GM10248 (cell line): ENCODE measurements at places on chromosomes 16 and 17.
A peak's percentile ranks its signal among the peaks of the same experiment; 100 is the strongest.

DNA sequence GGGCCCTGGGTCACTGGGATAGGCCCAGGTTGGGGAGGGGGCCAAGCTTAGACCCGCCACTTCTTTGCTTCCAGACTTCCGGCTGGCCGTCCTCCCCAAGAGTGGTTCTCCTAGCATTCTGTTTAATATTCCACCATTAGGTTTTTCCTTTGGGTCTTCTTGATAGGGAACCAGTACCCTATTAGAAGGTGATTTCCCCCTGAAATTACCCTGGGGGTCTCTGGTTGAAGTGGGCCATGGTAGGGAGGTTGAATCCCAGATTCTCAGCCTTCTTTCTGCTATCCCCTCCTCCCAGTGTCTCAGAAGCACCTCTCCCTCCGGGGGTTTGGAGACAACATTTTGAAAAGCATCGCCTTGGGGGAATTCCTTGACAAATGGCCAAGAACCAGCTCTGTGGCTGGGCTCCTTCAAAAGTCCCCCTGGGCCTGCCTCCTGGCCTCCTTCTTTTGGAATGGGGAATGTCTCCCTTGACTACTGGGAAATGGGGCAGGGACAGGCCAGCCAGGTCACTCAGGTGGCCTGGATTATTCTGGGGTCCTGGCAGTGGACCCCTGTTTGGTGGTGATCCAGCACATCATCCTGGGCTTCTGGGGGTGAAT is 5.7 kb downstream of the LASP1 start:
- DNase-seq = no peak

- peak; percentile 99 for DNase-seq
Observed at GRCh38 chr17:16568541-16569357, at the start of gene ZNF287. ZNF287 (minus strand) TSS chr17:16569204; CDS start chr17:16567731, 1,473 bp downstream.

- no peak for DNase-seq
Observed at GRCh38 chr17:10130677-10131076, 67.7 kb downstream of the GAS7 start.

DNA sequence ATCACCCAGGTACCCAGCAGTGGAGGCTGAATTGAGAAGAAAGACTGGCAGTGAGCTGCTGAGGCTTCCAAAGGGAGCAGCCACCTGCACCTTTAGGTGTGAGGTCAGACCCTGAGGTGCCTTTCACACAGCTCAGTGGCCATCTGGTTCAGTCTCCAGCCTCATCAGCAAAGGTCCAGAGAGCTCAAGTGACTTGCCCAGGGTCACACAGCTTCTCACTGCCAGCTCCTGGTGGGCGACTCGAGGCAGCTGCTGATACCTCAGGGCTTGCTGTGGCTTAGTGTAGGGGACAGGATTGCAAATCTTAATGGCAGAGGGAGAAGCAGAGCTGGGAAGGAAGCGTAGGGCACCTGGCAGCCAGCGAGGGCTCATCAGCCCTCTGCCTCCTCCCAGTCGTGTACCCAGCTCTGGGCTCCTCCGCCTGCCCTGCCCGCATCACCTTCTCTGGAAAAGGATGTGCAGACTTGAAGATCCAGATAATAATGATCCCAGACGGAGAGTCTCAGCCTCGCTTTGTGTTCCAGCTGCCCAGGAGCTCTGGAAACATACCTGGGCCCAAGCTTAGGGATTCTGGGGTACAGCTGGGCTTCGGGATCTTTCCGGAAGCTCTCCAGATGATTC is 165.3 kb upstream of the GSE1 start:
- DNase-seq = no peak

- DNase-seq = no peak
Observed at GRCh38 chr17:4719684-4720221, 9.3 kb downstream of the ARRB2 start.

DNA sequence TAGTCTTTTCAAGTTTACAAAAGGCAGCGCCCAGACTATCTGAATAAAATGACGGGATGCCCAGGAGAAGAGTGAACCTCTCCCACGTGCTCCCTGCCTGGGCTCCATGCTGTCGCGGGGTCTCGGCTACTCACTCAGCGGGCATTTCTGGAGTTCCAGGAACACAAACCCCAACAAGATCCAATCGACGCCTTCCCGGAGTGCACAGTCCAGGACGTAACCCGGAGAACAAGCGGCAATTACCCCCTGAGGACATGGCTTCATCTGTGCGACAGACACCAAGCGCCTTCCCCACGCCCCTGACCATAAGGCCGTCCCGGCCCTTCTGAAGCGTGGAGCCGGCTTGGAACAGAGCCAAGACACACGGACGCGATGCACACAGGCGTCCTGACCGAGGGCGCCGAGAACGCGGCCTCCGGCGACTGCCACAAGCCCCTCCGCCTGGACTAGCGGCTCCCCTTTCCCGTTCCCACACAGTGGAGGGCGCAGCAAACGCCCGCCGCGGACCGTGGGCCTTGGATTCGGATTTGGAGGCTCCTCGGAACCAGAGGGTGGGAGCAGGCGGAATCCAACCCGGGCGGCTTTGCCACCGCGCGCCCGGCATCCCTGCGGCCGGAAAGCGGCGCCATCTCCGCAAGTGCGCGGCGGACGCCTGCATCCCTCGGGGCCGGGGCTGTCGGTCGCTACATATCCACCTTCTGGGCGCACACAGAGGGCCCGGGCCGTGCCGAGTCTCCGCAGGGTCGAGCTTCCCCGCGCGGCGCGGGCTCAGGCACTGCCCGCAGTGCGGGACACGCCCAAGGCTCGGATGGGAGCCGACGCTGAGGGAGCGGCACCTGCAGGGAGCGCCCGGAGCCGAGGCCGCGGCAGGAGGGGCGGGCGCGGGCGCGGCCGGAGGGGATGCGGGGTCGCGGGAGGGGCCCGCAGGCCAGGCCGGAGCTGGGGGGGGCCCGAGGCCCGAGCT is 725 bp downstream of the ABCA3 start:
- DNase-seq = peak; percentile 63

DNA sequence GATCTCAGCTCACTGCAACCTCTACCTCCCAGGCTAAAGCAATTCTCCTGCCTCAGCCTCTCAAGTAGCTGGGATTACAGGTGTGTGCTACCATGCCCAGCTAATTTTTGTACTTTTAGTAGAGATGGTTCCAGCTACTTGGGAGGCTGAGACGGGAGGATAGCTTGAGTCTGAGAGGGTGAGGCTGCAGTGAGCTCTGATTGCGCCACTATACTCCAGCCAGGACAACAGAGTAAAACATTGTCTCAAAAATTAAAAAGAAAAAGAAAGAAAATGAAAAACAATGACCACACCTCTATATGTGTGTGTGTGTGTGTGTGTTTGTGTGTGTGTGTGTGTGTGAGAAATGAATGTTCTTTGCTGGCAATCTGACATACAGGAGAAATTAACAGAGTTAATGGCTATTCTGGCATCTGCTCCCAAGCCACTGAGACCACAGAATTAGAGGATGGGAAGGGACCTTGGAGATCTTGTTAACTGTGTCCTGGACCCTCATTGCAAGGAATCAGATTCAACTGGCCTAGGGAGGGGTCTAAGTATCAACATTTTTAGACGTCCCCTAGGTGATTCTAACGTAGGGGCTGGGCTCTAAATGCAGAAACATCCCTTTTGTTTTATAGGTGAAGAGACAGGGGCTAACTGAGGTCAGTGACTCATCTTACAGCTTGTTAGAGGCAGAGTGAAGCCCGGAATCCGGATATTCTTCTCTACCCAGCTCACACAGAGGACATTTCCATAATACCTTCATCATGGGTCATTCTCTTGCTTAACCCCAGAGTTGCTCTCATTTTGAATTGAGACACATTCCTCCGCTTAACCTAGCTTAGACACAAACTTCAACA is 16.4 kb upstream of the MARCHF10 start:
- no peak for DNase-seq

DNA sequence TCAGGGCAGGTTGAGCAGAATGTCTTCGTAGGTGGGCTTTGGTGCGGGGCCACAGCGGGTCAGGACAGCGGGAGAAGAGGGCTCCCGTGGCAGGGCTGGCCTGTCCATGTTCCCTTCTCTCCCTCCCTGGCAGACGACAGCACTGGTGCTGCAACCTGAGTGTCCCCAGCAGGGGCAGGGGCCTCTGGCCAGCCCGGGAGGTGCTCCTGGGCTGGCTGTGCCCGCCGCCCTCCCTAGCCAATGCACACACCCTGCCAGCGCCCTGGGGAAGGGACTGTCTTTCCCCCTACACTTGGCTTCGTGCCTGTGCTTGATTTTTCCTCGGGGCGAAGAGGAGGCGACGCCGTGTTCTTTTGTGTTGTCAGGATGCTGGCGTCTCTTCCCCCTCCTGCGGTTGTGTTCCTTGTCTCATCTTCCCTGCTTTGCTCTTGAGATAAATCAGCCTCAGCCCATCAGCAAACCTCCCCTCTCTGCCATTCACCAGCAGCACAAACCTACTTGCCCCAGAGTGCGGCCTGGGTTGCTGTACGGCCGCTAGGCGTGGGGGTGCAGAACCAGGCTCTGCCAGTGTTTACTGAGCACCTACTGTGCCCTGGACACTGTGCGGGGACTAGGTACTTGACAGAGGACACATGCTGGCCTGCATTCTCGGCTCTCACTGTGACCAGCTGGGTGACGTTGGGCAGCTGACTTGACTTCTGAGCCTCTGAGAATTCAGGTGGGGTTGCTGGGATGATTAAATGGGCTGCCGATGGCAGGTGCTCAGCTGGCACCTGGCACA is 237.3 kb upstream of the CIBAR2 start:
- no peak for DNase-seq

GRCh38 chr17:41354536-41354935 is 3.9 kb upstream of the KRT33A start:
- no peak for DNase-seq

DNA sequence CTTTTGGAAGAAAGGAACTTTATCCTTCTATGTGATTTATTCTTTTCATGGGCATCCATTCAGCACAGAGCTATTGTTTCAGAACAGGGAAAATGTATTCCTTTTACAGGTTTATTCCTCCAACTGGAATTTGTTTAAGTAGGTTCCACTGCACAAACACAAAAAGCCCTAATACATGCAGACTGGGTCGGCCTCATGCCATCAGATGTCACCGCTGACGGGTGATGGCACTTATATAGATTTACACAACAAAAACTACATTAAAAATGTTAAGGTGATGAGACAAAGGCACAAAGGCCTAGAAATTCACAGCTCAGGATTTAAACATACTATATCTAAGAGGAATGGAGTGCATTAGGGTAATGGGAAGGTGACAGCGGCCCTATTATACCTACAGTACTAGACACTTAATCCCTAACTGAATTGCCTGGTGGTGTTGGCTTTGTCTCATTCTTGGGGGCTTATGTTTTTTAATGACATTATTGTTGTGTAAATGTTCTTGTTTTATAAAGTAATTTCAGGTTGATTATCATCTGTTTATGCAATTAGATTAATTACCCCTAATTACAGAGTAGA is 276.4 kb upstream of the PSMD7 start:
- DNase-seq = no peak

GRCh38 chr17:80831491-80831890 is 160.2 kb upstream of the CHMP6 start:
- no peak for DNase-seq

GRCh38 chr17:8057691-8058114 is 18.8 kb downstream of the ALOX15B start:
- peak; percentile 79 for DNase-seq

GRCh38 chr16:5040451-5040850 is 6.7 kb upstream of the NAGPA start:
- no peak for DNase-seq

DNA sequence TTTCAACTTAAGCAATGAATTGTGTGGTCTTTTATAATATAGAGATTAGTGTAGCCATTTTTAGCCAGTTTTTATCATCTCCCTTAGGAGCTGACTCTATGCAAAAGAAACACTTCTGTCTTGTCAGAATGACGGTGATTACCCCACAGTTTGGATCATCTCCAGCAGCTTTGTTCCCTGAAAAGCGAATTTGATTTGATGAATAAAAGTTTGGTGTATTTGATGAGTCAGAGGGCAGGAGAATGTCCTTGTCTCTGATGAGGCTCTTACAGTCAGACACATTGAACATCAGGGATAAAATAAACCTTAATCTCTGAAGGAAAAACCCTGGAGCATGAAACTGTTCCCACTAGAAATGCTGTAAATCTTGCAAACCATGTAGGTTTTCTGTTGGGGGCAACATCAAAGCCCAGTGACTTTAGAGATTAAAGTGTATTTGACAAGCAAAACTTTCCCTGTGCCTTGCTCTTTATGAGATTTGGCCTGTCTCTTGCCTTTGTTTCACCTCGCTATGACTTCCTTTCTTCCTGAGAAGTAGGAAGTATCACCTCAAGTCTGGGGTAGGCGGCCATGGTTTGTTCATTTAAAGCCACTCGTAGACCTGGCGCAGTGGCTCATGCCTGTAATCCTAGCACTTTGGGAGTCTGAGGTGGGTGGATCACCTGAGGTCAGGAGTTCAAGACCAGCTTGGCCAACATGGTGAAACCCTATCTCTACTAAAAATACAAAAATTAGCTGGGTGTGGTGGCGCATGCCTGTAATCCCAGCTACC is 209.3 kb downstream of the FTO start:
- DNase-seq = no peak

DNA sequence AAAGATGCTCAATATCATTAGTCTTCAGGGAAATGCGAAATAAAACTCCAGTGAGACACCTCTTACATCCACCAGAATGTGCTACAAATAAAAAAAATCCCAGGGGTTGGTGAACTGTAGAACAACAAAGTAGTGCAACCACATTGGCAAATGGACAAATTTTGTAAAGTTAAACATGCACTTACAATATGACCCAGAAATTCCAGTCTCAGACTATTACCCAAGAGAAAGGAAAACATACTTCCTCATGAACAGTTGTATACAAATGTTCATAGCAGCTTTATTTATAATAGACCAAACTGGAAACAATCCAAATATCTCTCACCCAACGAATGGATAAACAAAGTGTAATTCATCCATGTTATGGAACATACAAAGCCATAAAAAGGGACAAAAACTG is 239.5 kb downstream of the ABCC12 start:
- DNase-seq = no peak

- DNase-seq = no peak
Observed at GRCh38 chr16:89536886-89537548, 23.5 kb upstream of the RPL13 start.

DNA sequence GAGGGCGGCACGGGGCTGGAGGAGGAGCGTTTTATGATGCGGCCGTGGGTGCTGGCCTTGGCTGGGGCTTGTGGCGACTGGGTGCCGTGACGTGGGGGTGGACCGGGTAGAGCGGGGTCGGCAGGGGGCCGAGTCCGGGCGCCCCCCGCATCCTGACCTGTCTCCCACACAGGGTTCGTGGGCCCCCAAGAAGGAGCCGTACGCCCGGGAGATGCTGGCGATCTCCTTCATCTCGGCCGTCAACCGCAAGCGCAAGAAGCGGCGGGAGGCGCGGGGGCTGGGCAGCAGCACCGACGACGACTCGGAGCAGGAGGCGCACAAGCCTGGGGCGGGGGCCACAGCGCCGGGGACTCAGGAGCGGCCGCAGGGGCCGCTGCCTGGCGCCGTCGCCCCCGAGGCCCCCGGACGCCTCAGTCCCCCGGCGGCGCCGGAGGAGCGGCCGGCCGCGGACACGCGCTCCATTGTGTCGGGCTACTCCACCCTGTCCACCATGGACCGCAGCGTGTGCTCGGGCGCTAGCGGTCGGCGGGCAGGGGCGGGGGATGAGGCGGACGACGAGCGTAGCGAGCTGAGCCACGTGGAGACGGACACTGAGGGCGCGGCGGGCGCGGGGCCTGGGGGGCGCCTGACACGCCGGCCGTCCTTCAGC is 81.6 kb downstream of the ARHGAP23 start:
- DNase-seq = peak; percentile 26

GRCh38 chr16:53678155-53678554 is 25.5 kb downstream of the RPGRIP1L start:
- no peak for DNase-seq
